Activated CD4-positive, alpha-beta T cell treated with anti-CD3 and anti-CD28 coated beads, Interleukin-2, Interleukin-4, amounts not matched to agents 100 ng/mL and 50 ng/mL, durations not matched to agents 16 hours and 8 hours (primary cell): ENCODE measurements at places on chromosomes 16 and 17.

DNA sequence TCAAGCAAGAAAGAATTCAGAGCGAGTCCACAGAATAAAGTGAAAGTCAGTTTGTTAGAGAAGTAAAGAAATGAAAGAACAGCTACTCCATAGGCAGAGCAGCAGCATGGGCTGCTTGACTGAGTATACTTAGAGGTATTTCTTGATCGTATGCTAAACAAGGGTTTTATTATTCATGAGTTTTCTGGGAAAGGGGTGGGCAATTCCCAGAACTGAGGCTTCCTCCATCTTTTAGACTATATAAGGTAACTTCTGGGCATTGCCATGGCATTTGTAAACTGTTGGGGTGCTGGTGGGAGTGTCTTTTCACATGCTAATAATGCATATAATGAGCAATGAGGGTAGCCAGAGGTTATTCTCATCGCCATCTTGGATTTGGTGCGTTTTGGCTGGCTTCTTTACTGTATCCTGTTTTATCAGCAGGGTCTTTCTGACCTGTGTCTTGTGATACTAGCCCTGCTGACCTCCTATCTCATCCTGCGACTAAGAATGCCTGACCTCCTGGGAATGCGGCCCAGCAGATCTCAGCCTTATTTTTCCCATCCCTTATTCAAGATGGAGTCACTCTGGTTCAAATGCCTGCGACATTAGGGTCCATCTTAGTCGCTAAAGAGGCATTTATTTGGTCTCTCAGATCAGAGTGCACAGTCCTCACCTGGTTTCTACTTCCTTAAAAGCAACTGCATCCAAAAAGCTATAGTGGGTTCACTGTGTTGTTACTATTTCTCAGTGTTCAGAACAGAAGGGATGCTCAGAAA, 100.6 kb upstream of the CACNG5 start:
- no peak for DNase-seq

DNA sequence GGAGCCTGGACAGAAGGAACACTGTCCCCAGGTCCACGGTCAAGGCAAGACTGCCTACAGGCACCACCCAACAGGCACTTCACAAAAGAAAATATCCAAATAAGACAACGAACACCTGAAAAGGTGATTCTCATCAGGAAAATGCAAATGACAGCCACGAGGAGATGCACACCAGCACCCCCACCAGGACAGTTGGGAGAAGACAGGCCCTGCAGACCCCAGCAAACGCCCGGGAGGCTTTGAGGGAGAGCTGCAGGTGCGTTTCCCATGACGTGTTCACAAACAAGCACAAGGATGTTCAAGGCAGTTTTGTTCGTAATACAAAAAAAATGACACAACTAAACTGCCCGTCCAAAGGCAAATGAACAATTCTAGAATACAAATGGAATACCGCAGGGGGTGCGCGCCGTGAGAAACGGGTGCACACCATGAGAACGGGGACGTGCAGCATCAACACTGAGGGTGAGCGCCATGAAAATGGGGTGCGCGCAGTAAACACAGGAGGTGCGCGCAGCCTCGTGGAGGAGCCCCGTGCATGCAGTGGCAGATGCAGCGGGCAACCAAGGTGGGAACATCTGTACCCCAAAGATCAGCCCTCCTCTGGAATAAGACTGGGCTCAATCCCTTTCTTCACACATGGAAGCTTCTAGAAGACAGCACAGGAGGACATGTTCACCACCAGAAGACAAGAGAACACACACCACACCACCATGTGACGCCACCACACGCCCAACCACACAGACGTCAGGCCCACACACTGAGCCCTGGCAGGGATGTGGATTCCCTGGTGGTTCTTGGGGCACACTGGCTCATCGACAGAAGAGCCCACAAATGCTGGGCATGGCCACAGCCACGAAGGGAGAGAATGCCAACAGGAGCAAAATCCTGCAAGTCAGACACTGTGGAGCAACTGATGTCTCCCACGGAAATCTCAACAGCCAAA, 91.2 kb downstream of the ZNF778 start:
- DNase-seq: no peak

- DNase-seq: no peak
Observed at GRCh38 chr17:3962217-3962964, 1.8 kb downstream of the ATP2A3 start.

GRCh38 chr16:7548796-7549318, 216.2 kb downstream of the RBFOX1 start:
- DNase-seq: no peak

DNA sequence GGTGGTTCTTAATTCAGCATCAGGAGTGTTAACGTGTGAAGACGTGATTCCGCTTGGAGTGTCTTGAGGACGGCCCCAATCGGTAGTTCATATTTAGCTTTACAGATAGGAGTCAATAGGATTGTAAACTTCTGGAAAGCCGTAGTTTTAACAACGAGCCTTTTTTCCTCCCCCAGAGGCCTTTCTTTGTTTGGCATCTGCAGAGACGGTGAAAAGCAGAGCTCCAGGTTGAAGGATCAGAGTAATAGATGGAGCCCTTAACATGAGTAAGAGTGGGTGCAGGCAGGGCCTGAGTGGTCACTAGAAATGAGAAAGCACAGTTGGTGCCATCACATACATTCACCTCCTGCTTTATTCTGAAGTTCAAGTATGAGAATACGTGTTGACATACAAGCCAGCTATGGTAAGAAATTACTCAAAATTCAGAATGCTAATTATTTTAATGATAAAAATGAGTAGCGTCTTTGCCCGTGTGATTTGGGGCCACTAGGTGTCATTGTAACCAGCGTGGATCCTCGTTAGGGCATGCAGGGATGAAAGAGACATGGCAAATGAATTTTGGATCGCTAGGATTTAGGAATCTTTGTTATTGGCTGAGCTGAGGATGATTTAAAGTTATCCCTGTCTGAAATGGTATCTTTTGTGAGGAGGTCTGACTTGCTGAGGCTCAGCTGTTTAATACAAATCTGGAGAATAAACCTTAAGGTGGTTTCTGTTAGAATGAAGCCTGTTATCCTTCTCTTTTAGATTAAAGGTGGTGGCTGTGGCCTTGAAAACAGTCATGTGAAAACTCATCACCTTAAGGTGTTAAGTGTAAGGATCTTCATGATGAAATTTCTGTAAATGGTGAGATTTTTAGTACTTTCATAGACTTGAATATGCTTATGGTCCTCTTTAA, 18.6 kb downstream of the PRCD start:
- peak; percentile 38 for DNase-seq

DNA sequence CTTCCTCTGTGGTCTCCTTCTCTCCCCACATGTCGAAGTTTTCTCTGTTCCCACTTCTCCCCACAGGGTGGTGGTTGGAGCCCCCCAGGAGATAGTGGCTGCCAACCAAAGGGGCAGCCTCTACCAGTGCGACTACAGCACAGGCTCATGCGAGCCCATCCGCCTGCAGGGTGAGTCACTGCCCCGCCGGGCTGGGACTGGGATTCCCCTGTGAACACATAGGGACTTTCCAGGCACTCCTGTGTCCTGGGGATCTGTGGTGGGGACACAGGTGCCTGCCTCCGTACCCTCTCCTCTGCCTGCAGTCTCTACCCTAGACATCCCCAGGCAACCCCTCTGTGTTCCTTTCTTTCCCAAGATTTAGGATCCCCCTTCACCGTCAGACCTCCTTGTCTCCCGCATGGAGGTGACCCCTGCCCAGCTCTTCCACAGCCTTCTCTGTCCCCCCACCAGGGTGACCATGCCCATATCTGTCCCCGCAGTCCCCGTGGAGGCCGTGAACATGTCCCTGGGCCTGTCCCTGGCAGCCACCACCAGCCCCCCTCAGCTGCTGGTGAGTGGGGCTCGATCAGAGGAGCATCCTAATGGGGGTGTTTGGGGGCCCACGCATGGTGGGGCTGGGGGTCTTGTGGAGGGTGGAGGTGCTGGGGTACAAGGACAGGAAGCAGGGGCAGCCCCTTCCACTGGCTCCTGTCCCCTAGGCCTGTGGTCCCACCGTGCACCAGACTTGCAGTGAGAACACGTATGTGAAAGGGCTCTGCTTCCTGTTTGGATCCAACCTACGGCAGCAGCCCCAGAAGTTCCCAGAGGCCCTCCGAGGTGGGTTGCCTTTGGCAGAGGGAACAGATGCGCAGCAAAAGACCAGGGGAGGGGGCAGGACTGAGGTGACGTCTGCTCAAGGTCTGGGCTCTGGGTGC, 5.8 kb downstream of the ITGAM start:
- DNase-seq: peak; percentile 81

- no peak for DNase-seq
Observed at GRCh38 chr16:9097266-9098219, 6.1 kb downstream of the HAPSTR1 start.

- peak; percentile 92 for DNase-seq
Observed at GRCh38 chr16:67244387-67245185, 2.7 kb downstream of the FHOD1 start.

DNA sequence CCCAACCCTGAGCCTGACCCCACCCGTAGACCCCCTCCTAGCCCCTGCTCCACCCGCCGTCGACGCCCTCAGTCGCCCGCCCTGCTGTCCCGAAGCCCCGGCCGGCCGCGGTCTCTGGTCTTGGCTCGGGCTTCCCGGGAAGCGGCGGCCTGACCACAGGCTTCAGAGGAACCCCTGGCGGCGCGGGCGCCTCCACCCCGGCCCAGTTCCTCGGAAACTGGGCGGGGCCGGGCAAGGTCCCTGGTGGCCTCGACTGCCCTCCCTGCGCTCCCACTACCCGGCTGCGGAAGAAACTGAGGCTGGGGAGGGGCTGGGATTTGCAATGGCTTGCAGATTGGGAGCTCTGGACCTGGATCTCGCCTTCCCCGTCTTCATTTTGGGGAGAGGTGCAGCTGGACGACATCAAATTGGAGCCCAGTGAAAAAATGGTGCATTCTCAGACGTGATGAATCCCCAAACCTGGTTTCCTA, 692 bp upstream of the SOCS1 start:
- no peak for DNase-seq

DNA sequence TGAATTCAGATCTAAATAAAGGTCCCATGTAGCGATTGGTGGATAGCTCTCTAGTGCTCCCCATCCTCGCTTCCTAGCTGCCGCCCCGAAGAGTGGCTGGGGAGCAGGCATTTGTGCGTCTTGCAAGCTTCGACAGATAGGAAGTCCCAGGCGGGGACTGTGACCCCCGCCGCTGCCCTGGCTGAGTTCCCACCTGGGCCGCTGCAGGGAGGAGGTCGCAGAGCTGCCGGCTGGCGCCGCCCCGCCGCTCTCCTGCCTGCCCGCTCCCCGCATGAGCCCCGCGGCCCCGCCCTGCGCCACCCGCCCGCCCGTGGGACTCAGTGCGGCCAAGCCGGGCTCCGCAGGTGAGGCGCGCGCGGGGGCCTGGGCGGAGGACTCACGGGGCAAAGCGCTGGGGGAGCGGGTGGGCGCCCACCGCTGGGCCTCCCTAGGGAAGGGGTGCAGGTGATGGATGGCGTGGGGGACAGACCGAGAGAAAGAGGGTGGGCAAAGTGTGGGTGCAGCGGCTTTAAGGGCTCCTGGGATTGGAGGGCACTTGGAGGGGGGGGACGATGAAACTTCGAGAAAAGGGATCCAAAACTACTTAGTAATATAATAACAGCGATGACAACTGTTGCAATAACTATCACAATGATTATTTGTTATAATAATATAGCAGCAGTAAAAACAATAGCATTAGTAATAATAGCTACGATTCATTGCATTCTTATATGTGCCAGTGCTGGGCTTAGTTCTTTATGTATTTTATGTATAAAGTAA, at the start of gene OTOA:
Gene OTOA, plus strand, starts transcription at position 80 of the 759 bp plus-strand sequence. CDS start 14,547 bp downstream, outside the sequence.
- DNase-seq: no peak
